CD4-positive, alpha-beta T cell treated with Interleukin-1 beta for 1 hour (primary cell): ENCODE measurements at places on chromosomes 2 and 18.
A peak's percentile ranks its signal among the peaks of the same experiment; 100 is the strongest.

DNA sequence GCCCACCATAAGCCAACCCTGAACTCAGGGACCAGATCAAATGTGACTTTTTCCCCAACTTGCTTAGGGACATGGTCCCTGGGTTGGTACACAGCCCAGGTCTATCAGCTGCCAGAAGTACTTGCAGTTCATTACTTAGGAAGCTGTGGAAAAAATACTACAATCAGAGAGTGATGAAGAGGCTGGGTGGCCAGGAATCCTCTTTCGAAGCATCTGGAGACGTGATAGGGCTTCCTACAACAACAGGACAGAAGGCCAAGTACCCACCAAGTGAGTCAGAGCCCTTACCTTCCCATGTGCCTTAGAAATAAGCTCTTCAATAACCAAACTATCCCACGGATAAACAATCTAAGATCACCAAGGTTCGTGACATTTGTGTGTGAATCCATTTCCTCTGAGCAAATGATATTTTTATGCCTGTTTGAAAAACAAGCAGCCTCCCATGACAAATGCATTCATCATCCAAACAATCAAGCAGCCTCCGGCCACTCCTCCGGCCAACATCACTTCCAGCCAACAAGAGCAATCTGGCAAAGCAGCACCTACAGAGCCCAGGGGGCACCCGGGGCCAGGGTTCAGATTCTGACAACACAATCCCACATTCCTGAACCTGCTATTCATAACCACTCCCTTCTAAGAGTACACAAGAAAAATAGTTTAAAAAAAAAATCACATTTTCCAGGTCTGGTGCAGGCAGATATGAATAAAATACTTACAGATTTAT lies 26.4 kb downstream of the TBC1D8 start:
- no peak for DNase-seq

DNA sequence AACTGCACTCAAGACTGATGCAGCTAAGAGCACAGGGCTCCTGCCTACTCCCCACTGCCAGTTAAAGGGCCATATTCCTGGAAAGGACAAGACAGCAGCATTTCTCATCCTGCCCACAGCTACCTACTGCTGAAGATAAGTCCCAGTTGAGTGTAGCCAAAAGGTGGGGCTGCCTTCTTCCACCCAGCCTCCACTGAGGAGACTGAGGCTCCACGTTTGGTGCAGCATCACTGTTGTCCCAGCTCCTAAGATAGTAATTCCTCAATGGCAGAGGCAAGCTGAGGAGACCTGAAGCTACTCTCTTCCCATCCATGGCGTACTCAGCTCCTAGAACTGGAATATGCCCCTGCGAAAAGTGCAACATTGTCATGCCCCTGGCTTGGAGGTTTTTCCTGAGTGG lies 149.7 kb downstream of the TRABD2A start:
- DNase-seq, result no peak

- DNase-seq, result no peak
Measured at GRCh38 chr2:69943843-69944525, 17.4 kb downstream of the ASPRV1 start.

GRCh38 chr2:63594660-63595059 lies 5.9 kb downstream of the MDH1 start:
- DNase-seq, result no peak

DNA sequence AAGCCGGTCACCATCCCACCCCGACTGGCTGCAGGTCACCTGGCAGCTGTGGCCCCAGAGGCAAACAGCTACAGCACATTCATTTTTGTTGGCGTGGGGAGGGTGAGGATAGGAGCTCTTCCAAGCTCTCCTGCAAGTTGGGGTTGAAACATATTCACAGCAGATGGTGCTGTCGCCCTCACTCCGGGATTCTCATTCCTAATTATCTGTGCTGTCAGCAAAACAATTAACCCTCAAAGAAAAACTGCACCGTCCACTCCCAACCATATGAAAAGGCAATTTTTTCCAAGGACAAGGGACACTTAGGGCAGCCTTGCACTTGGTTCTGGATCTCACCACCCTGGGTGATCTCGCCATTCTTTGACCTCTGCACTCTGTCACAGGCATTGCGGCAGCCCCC lies 68.6 kb downstream of the ZBTB7C start:
- DNase-seq, result no peak

DNA sequence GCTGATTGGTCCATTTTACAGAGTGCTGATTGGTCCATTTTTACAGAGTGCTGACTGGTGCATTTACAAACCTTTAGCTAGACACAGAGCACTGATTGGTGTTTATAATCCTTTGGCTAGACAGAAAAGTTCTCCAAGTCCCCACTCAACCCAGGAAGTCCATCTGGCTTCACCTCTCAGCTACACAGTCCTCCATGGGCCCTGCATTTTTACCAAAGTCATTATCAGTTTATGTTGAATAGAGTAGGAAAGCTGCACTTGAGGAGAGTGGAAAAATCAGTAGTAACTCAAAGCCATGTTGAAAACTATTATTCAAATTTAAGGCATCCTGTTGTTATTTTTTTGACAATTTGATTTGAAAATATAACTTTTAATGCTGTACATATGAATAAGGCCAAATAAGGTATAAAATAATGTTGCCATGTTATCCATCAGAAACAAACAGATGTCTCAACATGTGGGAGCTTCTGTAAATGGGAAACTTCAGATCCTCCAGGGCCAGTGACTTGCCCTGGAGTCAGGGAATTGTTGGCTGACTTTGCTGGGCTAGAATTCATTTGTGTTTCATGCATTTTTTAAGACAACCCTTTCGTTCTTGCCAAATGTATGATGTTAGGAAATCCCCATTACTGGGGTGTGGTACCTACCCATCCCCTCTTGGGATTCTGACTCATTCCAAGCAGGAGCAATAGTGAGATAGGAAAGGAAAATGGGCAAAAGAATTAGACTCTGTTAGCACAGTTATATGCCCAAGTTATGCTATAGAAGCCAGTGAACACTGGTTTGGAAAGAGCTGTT lies 37.8 kb upstream of the CCDC195 start:
- DNase-seq, result no peak

- DNase-seq, result no peak
Measured at GRCh38 chr2:205868773-205869333, 186.6 kb downstream of the NRP2 start.

DNA sequence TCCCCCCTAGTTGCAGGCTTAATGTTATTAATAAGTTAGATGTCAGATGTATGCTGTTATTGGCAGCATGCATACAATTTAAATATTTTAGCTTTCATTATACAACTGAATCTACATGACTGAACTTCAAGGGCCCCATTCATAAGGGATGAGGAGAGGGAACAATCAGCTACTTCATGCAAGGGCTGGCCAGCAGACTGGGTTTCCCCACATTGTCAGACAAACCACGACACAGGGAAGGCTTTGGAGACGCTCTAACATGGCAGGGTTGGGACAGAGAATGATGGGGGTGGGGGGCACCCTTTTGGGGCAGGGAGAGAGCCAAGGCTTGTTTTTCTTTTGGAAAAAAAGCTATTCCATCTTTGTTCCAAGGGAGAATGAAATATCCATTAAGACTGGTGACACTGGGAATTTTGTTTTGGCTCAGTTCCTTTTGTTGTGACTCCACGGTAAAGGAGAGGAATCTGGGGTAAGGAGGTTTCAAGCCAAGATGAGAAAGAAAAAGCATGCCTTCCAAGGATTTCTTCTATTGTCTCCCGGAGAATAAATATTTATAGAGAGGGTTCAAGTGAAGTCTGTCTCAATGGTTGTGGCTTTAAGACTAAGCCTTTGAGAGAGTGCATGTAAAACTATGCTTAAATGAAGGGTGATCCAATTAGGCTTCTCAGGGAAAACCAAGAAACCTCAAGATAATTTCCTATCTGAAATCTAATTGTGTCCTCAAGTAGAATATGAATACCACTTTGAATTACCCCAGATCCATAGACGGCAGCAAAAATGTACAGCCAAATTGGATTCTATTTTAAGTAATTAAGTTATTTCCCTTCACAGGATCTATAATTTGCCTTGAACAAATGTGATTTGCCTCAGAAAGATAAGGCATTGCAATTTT lies 5.4 kb downstream of the CXCR4 start:
- DNase-seq, result no peak

DNA sequence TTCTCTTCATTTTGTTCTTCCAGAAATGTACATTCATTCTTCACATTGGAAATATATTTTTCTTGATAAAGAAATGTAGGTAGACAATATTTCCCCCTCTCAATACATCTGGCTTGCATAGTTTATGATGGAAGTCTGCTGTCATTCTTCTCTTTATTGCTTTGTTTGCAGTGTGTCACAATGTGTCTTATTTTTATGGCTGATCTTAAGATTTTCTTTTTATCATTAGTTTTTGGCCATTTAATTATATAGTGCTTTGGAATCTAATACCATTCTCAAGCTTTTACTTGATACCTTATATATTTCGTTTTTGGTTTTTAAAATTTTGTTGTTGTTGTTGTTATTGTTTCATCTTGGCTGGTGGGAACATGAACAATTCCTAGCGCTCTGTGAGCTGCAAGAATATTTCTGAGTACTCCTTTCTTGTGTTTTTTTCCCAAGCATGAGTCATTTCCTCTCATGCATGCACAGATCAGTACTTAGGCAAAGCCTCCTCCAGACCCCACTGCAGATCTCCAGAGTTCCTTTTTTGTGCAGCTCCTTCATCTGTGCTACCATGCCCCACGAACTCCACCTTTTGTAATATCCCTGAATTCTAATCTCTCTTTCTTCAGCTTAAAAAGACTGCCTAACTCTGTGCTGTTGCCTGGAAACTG lies 13.7 kb upstream of the MMADHC start:
- DNase-seq, result no peak

DNA sequence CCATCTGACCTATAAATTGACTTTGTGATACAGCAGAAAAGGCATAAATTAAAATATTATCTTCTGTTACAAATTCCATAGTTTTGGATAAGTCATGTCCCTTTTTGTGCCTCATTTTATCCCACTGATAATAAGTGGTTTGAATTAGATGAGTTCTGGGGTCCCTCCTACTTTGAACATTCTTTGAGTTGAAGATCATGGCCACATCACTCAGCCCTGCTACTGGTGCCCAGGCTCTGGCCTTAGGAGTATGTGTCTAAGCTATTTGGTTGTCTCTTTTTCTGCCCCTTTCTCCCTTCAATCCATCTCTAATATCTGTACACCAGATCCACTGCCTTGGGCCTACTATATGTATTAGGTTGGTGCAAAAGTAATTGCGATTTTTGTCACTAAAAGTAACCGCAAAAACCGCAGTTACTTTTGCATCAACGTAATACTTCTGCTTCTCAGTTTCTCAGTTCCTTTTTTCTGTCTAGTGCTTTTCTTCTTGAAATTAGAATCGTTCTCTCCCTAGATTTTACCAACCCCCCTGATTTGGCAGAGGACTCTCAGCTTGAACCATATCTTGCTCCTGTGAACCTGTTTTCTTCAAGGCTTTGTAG lies 362.5 kb upstream of the TNP1 start:
- peak; percentile 24 for DNase-seq

- no peak for DNase-seq
Measured at GRCh38 chr18:49023271-49023937, 72.6 kb upstream of the SMAD7 start.

GRCh38 chr2:86298411-86299390 lies 38.7 kb downstream of the REEP1 start:
- no peak for DNase-seq

GRCh38 chr18:8332286-8332685 lies 277.0 kb upstream of the RAB12 start:
- DNase-seq, result no peak

DNA sequence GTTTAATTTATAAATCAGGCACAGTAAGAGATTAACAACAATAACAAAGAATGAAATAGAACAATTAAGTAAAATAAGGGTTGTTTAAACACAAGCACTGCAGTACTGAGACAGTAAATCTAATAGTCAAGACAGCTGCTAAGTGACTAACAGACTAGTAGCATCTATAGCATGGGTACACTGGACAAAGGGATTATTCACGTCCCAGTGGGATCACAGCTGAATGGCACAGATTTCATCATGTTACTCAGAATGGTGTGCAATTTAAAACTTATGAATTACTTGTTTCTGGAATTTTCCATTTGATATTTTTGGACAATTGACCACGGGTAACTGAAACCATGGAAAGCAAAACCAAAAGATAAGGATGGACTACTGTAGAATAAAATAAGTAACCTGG lies 161.9 kb upstream of the DAPL1 start:
- DNase-seq, result no peak

- DNase-seq, result no peak
Measured at GRCh38 chr2:43594875-43595274, 963 bp downstream of the THADA start.

GRCh38 chr2:172307800-172308199 lies 119.6 kb upstream of the ITGA6 start:
- no peak for DNase-seq
